ENCODE measurements at places on chromosomes 4 and X. TPM values are rescaled to one million over a fixed set of nuclear protein-coding genes. Genes with fewer than 3 reads are reported as not detected.

DNA sequence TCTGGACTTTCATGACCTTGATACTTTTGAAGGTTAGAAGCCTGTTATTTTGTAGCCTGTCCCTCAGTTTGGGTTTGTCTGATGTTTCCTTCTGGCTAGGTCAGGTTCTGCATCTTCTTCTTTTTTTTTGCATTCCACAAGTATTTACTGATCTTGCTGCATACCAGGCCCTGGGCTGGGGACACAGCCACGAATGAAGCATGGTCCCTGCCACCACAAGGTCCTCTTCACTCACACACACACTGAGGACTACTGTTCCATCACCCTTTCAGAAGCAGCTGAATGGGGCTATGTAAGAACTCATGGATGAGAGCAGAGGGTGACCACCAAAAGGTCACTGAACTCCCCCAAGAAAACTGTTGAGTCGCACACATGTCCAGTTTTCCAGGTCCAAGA lies 39.2 kb downstream of the USP11 start:
- DNase-seq = no peak

- no peak for DNase-seq
Observed at GRCh38 chrX:123339221-123339905, 155.3 kb downstream of the GRIA3 start.

CLCN4 gene
- 17.2 TPM for total RNA-seq

DNA sequence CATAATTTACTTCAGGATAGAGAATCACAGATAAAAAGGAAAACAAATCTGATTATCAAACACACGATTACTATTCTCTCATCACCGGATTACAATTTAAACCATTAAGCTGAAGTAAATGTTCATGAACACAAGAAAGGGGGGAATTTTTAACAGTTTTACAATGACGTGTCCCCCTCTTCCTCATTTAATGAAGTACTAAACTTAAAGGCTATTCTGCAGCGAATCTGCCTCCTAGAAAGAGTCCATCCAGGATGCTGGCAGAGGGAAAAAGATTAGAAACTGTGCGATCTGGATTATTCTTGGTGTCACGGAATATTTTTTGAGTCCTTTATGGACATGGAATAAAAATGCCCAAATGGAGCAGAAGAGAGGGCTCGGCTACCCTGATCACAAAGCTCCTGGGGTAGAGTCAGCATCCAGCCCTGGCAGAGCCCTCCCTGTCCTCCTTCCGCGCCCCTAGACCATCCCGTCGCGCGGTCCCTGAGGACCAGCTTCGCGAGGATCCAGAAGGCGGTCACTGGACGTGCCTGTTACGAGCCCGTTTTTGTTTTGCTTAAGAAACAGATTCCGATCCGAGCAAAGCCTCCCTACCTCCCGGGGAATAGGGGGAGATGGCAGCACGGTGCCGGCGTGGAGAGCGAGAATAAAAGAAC lies 1.2 kb downstream of the ELF2 start:
- peak; percentile 58 for DNase-seq

F8A2 gene
- not detected for total RNA-seq

DNA sequence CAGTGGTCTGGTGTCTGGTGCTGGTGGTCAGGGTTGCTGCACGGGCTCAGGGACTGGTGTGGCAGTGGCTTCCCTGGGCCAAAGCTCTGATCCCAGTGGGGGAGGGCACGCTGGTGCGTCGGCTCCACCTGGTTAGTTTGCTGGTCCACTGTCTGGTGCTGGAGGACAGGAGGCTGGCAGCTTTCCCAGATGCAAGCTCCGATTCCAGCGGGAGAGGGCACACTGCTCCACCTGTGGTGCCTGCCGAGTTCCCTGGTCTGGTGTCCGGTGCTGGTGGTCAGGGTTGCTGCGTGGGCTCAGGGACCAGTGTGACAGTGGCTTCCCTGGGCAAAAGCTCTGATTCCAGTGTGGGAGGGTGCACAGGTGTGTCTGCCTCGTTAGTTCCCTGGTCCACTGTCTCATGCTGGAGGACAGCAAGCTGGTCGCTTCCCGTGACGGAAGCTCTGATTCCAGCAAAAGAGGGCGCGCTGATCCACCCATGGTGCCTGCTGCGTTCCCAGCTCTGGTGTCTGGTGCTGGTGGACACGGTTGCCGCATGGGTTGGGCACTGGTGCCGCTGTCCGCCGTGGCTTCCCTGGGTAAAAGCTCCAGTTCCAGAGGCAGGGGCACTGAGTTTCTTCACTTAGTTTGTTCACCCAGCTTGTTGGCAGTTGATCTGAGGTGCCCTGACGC lies 5.8 kb downstream of the VMA21 start:
- DNase-seq = no peak

DNA sequence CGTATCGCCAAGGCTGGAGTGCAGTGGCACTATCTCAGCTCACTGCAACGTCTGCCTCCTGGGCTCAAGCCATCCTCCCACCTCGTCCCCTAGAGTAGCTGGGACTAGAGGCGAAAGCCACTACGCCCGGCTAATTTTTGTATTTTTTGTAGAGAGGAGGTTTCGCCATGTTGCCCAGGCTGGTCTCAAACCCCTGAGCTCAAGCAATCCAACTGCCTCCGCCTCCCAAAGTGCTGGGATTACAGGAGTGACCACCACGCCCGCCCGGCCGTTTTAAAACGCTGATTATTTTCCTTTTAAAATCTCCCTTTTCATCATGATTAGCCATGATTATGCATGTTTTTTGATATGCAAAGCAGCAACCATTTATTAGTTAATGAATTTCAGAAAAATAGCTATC lies 2.2 kb downstream of the N4BP2 start:
- DNase-seq = no peak

- no peak for DNase-seq
Observed at GRCh38 chrX:39817754-39818470, 279.8 kb downstream of the BCOR start.

DNA sequence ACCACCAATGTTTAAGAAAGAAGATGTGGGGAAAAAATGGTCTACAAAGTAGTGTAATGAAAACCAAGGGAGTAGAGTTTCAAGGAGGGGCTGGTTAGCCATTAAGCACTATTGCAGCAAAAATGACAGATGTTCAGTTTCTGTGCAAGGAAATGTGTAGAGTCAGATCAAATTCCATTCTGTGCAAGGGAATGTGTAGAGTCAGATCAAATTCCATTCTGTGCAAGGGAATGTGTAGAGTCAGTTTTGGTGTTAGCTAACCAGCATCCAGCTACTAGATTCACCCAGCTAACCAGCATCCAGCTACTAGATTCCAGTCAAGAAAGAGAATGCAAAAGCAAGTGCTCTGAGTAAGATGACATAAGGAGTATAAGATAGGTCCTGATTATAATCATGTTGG lies 208.8 kb downstream of the COX18 start:
- peak; percentile 30 for DNase-seq

DNA sequence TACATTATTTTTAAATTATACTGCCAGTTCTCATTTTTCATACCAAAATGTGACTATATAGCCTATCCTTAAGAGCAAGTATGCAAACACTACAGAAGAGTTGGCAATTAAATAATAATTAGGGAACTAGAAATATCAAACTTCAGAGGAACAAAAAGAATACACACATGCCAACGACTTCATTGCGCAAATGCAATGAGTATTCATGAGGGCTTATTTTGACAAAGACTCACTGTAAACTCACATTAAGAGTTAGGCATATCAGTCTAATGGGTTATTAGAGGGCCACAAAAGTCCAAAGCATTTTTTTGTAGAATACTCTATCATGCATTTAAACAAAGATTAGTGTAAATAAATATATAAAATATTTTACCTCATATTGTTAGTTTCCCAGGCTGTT lies 31.6 kb downstream of the SLC10A7 start:
- DNase-seq = no peak

DNA sequence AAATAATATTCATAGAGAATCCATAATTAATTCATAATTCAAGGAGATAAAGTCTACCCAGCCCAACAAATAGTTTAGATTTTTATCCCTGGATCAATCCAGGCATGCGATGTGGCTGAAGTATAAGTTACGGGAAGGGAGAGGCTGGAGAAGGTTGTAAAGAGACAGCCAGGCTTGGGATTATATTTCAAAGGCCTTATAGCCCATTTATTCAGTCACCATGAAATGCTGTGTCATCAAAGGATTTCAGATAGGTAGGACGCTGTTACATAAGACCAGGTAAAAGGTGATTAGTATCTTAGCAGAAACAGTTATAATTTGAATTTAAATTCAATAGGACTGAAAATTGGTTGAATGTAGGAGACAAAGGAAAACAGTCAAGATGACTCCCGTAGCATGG lies 73.0 kb upstream of the NFKB1 start:
- no peak for DNase-seq

DNA sequence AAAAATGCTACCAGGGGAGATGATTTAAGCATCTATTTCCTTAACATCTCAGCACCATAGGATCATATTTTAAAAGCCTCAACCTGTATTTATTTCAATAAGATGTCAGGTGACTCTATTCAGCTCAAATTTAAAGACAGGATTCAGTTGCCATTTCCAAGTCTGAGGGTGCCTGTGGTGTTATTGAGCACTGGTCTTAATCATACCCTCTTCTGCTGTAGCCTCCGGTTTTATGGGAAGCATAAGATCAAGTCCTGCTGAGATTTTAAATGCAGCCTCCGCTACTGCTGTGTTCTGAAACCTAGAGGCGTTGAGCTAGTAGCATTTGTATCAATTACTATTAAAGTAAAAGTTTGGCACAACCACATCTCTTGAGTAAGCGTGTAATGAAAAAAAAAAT lies 185.7 kb upstream of the NWD2 start:
- no peak for DNase-seq

- no peak for DNase-seq
Observed at GRCh38 chr4:173797296-173797695, 267.3 kb upstream of the HAND2 start.

GRCh38 chr4:83276299-83277040 lies 8.1 kb downstream of the COQ2 start:
- DNase-seq = no peak

RASGEF1B gene
- 0.10 TPM for total RNA-seq

DNA sequence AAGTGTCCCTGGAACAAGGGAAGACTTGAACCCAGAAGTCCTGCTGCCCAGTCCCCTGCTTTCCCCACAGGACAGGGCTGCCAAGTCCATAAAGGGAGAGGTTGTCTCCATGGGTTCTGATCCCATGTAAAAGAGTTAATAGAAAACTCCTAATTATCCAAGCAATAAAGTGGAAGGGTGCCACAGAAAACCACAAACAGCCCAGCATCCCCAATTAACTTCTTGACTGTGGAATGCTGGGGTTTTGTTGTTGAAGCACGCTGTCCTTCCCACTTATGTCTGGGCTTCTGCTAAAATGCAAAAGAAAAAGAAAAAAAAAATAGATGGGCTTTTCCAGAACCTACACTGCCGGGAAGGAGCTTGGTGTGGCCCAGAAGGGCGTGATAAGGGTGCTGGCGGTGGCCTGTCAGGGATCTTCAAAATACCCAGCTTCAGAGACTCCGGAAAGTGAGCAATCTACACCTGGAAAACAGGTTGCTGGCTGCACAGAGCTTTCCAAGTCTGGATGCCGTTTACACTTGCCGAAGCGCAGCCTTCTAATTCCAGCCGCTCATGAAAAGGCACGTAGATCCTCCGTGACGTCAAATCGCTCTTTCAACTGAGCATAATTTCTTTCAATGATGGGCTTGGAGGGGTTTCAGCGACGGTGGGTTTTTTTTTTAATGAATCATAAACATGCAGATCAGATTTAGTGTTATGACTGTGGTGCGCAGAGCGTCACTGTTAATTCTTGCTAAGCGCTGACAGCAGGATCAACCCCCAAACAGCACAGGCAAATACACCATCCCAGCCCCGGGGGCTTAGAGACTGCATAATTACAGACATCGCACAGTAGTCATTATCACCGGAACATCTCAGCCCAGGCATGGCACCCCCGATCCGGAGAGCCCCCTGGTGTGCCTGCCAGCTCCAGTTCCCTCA lies 197.6 kb downstream of the BCOR start:
- DNase-seq = no peak

GRCh38 chr4:76011018-76011670 lies 3.8 kb upstream of the CXCL9 start:
- DNase-seq = no peak

- no peak for DNase-seq
Observed at GRCh38 chr4:78602334-78602733, 50.8 kb downstream of the ANXA3 start.

GRCh38 chr4:40586729-40587128 lies 42.9 kb downstream of the RBM47 start:
- DNase-seq = peak; percentile 28

- peak; percentile 2 for DNase-seq
Observed at GRCh38 chr4:155891058-155891457, 12.4 kb upstream of the TDO2 start.

GRCh38 chr4:78651250-78651860 lies 99.8 kb downstream of the ANXA3 start:
- DNase-seq = no peak

GRCh38 chrX:39238006-39238405 lies 436.7 kb downstream of the MID1IP1 start:
- DNase-seq = no peak

- no peak for DNase-seq
Observed at GRCh38 chrX:21132686-21133393, 241.4 kb upstream of the CNKSR2 start.

CA5B gene
- 5.0 TPM for total RNA-seq

PPP1R3F gene
- 1.9 TPM for total RNA-seq

CFAP299 gene
- not detected for total RNA-seq

- no peak for DNase-seq
Observed at GRCh38 chrX:38940547-38940946, 139.3 kb downstream of the MID1IP1 start.

USP26 gene
- not detected for total RNA-seq

LAMP2 gene
- 137 TPM for total RNA-seq

NLGN3 gene
- 0.58 TPM for total RNA-seq

GRCh38 chr4:188867796-188868195 lies 728.6 kb downstream of the TRIML1 start:
- no peak for DNase-seq

PRDM8 gene
- 1.5 TPM for total RNA-seq

GRCh38 chr4:125104616-125105015 lies 210.1 kb upstream of the FAT4 start:
- no peak for DNase-seq

- peak; percentile 65 for DNase-seq
Observed at GRCh38 chr4:156763511-156763910, 208.1 kb downstream of the PDGFC start.

GRCh38 chr4:142637614-142638013 lies 208.5 kb downstream of the INPP4B start:
- DNase-seq = no peak

GRCh38 chrX:24231131-24231540 lies 81.6 kb downstream of the ZFX start:
- DNase-seq = peak; percentile 38

GRCh38 chr4:98604723-98605122 lies 53.7 kb downstream of the TSPAN5 start:
- no peak for DNase-seq

- peak; percentile 16 for DNase-seq
Observed at GRCh38 chrX:34893741-34894140, 48.9 kb upstream of the FAM47B start.

DNA sequence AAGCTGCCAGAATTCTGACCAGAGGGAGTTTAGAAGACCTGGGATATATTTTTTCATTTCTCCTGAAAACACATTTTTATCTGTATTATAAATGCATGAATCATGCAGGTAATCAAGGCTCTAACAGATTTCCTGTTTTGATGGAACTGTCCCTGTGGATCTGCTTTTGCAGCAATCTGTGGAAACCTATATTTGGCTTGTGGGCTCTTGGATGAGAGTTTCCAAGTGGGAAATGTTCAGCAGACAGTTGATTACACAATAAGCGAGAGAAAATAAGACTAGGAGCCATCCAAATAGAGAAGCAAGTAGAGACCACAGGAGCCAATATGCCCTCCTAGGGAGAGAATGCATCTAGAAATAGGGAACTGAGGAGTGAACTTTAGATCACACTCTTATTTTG lies 105.0 kb downstream of the NDST3 start:
- DNase-seq = no peak

VSIG1 gene
- total RNA-seq = 0.12 TPM

HDAC8 gene
- total RNA-seq = 45.2 TPM

HDAC6 gene
- 31.5 TPM for total RNA-seq
